Substantia nigra (tissue), 51 donors: ENCODE measurements at places on chromosomes 16 and 17.

DNA sequence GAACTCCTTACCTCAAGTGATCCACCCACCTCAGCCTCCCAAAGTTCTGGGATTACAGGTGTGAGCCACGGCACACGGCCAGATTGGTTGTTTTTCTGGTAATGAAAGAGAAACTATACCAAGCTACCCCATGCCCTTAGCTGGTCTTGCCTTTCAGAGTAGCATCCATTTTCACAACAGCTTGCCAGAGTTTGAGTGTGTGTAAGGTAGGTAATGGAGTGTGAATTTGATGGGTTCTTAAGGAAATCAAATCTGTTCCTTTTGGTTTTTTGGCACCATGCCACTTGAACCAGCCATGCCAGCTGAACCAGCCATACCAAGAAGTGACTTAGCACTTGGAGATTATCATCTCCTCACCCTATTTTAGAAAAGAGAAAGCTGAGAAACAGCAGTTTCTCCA is 5.1 kb downstream of the CALCOCO2 start:
- no peak for DNase-seq

- DNase-seq: no peak
Observed at GRCh38 chr16:89596957-89597649, 16.3 kb upstream of the DPEP1 start.

DNA sequence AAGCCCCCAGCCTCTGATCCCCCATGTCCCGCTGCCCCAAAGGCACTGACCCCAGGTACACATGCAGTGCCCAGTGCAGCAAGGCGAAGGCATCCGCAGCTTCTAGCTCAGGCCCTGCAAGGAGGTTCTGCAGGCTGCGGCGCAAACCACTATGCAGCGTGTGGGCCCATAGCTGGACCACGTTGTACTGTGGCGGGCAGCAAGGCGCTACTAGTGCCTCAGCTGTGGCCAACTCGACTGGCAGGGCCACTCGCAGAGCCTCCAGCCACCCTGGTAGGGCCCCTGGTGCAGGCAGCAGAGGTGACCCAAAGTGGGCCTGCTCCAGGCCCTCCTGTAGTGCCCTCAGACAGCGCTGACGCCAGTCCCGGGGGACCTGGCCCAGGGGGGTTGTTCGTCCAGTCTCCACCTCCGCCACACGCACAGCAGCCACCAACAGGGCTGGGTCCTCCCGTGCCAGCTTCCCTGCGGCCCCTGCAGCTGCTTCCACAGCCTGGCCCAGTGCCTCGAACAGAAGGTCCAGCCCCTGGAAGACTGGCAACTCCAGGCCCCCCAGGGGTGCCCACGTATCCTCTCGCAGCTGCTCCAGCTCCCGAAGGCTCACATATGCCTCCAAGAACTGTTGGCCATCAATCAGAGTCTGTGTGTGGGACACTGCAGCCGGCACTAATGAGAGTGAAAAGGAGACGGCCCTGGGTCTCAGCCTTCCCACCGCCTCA is 2.6 kb downstream of the EXOC3L1 start:
- DNase-seq: no peak

DNA sequence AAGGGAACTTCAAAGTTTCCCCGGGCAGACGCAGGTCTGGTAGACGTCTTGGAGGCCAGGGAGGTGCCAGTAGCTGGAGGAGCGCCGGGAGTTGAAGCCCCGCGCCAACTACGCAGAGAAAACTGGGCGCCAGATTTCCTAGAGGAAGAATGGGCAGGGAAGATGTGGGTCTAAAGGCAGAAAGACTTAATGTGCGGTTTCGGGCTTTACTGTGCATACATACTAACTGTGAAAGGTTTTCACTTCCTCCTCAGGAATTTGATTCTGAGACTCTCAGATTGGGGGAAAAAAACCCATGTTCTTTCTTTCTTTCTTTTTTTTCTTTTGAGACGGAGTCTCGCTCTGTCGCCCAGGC is 331 bp upstream of the ZNF287 start:
- DNase-seq: no peak

DNA sequence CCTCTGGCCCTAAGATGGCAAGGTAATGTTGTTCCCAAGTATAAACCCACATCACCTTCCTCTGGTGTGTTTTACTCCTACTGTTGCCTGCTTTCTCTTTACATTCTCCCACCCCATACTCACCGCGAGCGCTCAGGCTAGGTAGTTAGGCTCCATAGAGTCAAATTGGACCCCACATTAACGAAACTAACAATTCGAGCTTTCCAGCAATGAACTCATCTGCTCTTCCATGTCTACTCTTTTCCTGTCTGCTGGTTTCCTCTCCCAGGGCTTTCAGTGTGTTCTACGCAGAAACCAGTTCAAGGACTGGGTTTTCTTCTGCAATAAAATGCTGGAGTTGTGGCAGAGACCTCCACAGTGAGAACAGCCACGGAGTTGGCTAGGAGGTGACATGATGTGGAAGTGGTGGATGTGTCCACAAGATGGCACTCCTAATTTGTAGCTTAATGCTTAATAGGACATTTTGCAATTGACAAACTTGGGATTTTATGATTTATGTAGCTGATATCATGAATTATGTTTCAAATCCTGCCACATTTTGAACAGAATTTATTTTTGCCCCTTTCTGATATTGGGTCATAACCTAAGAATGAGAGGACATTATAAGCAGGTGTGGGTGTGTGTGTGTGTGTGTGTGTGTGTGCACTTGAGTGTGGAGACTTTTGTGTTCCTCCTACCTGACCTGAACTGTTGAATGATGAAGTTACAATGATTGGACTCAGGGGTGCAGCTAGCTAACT is 2.2 kb upstream of the UQCRC2 start:
- DNase-seq: peak; percentile 2

GRCh38 chr17:45345246-45345553 is 28.4 kb upstream of the MAP3K14 start:
- no peak for DNase-seq

DNA sequence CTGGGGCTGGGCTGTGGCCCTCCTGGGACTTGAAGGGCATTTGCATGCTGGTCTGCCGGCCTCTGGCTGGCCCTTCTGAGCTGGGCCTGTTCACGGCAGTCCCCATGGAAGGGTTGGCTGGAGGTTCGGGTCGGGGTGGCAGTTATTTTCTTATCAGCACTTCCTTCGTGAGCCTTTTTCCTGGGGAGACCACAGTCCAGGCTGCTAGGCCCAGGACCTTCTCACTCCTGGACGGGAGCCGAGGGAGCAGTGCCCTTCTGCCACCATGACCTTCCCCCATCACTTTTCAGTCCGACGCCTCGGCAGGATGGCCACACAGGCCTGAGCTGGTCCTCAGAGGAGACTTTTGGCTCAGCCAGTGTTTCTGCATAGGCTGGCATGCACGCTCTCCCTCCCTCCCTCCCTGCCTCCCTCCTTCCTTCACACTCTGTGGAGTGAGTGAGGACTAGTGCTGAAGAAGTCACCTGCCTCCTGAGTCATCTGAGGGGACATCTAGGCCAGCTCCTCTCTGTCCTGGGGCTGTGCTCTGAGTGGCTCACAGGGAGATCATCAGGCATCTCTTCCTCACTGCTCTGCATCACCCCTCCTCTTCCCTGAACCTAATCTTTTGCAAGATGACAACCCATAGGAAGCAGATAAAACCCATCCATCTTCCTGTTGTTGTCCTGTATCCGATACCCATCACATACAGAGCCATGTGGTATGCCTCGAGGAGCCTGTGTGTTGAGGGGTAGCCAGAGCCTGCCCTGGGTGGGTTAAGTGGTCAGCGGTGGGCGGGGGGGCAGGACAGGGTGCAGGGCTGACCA is 109.7 kb downstream of the RAP1GAP2 start:
- no peak for DNase-seq

DNA sequence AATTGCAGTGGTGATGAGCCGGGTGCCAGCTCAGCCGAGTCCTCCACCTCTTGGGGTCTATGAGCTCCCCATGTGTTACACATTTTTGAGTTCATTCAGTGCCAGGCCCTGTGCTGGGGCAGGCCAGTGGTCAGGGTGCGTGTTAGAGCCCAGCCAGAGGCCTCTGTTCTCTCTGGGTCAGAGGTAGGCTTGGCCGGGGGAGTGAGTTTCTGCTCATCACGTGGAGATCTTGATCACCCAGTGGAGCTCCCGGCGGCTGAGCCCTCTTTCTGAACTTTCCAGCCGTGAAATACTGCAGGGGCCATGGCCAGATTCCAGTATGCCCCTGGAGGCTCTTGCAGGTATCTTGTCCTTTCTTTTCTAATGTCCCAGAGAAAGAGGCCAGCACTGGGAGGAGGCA is 93.0 kb downstream of the RAP1GAP2 start:
- DNase-seq: no peak

- DNase-seq: no peak
Observed at GRCh38 chr17:59074494-59074893, 32.2 kb downstream of the TRIM37 start.

GRCh38 chr16:59880611-59881010 is 1146.5 kb upstream of the GOT2 start:
- no peak for DNase-seq

GRCh38 chr16:21185659-21186325 is 25.6 kb downstream of the ZP2 start:
- no peak for DNase-seq
